ENCODE measurements at places on chromosomes 1 and 21. TPM values are rescaled to one million over a fixed set of nuclear protein-coding genes. Genes with fewer than 3 reads are reported as not detected.

Gene KRTAP21-2
- not detected for total RNA-seq

Gene MMP23B
- 4.2 TPM for total RNA-seq

Gene LHX8
- not detected for total RNA-seq

Gene CHD5
- total RNA-seq: 0.63 TPM

Gene HPCA
- not detected for total RNA-seq

Gene PSMA5
- total RNA-seq: 53.1 TPM

Gene PDC
- not detected for total RNA-seq

Gene LCE1C
- not detected for total RNA-seq

Gene KIAA1614
- total RNA-seq: 0.05 TPM

Gene CD34
- not detected for total RNA-seq

Gene LIPI
- not detected for total RNA-seq

Gene APCS
- total RNA-seq: not detected

Gene LCE2A
- total RNA-seq: not detected

Gene SLAMF8
- total RNA-seq: not detected

Gene LBR
- total RNA-seq: 121 TPM

Gene MYCBP
- 9.8 TPM for total RNA-seq

Gene NOS1AP
- total RNA-seq: not detected

Gene LAPTM5
- 601 TPM for total RNA-seq

Gene KPRP
- total RNA-seq: not detected

Gene TFF2
- not detected for total RNA-seq

Gene OR2W3
- 0.72 TPM for total RNA-seq

Gene TOR3A
- 38.5 TPM for total RNA-seq

Gene NBPF14
- total RNA-seq: 32.7 TPM

Gene KMO
- total RNA-seq: not detected

Gene SH2D1B
- 0.22 TPM for total RNA-seq

Gene CDK18
- total RNA-seq: 1.7 TPM

Gene PRELP
- total RNA-seq: not detected

Gene NEXN
- total RNA-seq: 0.90 TPM

Gene OR2T35
- total RNA-seq: not detected

Gene POTED
- total RNA-seq: not detected

Gene OR6Y1
- not detected for total RNA-seq

Gene LY9
- 96.6 TPM for total RNA-seq

Gene NBPF6
- total RNA-seq: 0.20 TPM

Gene ASTN1
- total RNA-seq: not detected

Gene PCSK9
- total RNA-seq: not detected

Gene PBX1
- total RNA-seq: 16.6 TPM

Gene FBLIM1
- total RNA-seq: not detected

Gene F5
- 24.3 TPM for total RNA-seq

Gene KRTAP19-1
- total RNA-seq: not detected

Gene SLC1A7
- not detected for total RNA-seq

Gene KRTAP19-3
- total RNA-seq: not detected

Gene RPS6KC1
- total RNA-seq: 9.4 TPM

Gene OR2L3
- not detected for total RNA-seq

Gene TSHB
- total RNA-seq: not detected

Gene ZBTB7B
- 73.6 TPM for total RNA-seq

Gene SLC44A3
- 0.68 TPM for total RNA-seq

Gene PIGR
- total RNA-seq: not detected

Gene CYP4A22
- not detected for total RNA-seq

Gene ALX3
- not detected for total RNA-seq

Gene PEA15
- total RNA-seq: 21.6 TPM

Gene TAF1A
- total RNA-seq: 4.0 TPM

Gene ITPKB
- total RNA-seq: 128 TPM

Gene RGS16
- total RNA-seq: 23.5 TPM

Gene TMEM9
- 13.1 TPM for total RNA-seq

Gene ARHGAP29
- not detected for total RNA-seq
